ENCODE measurements at places on chromosomes 16 and 17.

- no peak for DNase-seq
Measured at GRCh38 chr17:76104140-76104895, 731 bp upstream of the EXOC7 start.

DNA sequence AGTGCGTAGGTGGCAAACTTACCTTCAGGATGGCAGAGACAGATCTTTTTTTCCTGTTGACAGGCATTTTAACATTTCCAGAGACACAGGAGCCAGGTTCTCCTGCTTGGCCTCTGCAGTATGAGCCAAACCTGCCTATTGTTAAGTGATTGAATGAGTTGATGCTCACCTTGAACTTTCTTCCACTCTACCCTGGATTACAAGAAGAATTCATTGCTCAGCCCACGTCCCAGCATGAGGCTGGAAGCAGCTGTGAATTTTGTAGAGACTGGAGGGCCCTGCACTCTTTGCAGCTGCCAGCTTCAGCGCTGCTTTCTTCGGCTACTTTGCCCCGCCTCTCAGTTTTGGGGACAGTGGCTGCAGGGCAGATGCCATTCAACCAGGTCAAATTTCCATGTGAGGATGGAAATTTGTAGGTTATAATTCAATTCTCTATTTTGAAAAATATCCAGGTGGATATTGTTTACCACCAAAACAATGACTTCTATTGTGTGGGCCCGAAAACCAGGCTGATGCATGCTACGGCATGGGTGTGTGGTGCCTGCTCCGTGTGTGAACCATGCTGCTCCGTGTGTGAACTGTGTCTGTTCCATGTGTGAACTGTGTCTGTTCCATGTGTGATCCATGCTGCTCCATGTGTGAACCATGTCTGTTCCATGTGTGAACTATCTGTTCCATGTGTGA is 75.2 kb upstream of the METTL9 start:
- DNase-seq: no peak

GRCh38 chr17:6666557-6666956 is 15.0 kb downstream of the C17orf100 start:
- no peak for DNase-seq

DNA sequence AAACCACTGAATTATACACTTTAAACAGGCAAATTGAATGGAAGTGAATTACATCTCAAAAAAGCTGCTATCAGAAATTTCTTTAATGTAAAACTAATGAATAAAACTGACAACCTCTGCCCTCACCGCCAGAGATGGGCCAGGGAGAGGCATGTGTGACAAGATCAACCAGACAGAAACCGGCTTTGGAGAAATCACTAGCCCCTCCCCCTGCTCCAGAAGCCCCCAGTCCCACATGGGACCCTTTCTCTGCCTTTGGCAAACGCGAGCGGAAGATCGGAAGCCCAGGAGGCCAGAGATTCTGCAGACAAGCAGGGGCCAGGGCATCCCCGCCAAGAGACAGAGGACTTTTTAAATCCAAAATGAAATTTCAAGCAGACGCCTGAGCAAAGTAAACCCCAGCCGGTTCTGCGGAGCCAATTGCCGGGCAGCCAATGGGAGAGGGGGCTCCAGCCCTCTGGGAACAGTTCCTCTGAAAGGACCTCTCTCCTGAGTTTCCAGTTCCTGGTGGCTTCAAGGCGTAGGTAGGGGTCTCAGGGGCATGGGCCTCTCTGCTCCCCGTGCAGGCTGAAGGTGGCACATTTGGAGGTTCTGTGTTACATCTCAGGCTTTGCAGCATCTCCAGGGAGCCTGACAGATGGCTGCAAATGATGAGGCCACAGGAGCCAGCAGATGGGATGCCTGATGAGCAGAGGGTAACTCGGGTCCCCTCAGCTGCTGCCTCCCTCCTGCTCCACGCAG is 118.1 kb downstream of the GSG1L start:
- no peak for DNase-seq

- no peak for DNase-seq
Measured at GRCh38 chr16:2331199-2331930, 9.2 kb downstream of the ABCA3 start.

DNA sequence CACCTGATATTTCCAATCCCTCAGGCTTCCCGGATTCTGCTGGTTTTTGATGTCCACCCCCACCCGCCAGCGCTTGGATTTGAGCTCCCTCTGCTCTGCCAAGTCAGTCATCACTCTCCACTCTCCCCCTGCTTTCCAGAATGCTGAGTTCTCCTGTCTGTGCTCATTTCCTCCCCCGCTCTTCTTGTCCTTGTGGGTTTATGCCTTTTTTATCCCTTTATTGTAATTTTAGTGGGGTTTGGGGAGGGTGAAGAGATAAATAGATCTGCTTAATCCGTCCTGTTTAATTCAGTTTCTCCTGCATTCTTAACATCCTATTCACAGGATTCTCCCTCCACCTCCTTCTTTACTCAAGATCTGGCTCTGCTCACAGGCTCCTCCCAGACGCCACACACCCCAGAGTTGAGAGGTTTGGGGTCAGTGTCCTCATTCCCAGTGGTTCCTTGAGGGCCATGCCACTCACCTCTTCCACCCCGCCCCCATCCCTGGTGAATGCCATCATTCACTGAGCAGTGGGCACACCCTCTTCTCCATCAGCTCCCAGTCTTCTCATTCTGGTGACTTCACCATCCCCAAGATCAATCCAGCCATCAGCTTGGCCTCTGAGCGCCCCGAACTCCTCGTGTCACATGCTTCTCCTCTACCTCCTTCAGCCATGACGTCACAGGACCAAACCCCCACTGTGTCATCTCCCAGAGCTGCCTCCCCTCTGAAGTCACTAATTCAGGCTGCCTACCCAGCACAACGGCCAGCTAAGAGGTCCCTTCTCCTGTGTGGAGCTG is 15.1 kb upstream of the GUCY2D start:
- no peak for DNase-seq

DNA sequence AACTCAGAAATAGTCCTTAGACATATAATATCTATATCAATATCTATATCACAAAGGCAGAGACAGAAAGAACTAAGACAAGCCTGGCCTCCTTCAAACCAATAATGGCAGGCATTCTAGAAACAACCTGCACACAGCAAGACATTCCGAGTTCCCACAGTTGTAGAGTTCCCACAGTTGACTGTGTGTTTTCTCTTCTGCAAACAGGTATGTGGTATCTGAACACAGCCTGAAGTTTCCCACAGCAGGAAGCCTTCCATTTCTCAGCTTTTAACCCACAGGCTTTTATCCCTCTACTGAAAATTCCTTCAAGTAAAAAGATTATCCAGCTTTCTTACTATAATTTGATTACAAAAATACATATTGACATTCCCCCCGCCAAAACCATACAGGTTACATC is 73.9 kb downstream of the ZZEF1 start:
- no peak for DNase-seq

- no peak for DNase-seq
Measured at GRCh38 chr17:80789356-80789902, 202.2 kb upstream of the CHMP6 start.

DNA sequence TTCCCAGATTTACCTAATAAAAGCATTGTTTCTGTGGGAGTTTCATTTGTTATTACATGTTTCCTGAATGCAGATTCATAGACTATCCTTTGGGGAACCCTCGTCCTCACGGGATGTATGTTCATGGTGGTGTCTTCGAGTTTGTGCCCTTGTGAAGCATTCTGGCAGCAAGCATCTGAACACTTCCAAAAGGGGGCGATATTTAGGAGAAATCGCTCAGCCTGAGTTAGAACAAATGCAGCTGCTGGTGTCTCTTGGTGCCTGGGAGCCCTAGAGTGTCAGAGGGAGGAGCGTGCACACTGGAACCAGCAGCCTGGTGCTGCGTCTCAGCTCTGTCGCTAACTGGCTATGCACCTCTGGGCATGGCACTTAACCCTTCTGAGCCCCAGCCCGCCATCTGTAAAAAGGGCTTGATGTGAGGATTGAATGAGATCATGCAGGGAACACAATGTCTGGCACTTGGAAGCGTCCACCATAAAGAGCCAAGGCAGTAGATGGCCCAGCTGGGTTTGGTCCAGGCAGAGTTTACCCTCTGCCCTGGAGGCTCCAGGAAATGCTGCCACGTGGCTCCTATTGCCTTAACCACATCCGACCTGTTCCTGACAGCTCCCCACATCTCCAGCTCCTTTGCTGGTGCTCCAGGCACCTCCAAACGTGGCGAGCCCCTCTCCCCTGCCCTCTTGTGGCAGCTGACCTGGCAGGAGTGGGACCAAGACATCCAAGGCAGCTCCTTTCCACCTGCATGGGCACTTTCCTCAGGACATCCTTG is 25.0 kb upstream of the C16orf78 start:
- DNase-seq: no peak

GRCh38 chr17:55758171-55758570 is 7.3 kb downstream of the PCTP start:
- DNase-seq: no peak

GRCh38 chr16:30777591-30778297 is 9.3 kb downstream of the ZNF629 start:
- no peak for DNase-seq

DNA sequence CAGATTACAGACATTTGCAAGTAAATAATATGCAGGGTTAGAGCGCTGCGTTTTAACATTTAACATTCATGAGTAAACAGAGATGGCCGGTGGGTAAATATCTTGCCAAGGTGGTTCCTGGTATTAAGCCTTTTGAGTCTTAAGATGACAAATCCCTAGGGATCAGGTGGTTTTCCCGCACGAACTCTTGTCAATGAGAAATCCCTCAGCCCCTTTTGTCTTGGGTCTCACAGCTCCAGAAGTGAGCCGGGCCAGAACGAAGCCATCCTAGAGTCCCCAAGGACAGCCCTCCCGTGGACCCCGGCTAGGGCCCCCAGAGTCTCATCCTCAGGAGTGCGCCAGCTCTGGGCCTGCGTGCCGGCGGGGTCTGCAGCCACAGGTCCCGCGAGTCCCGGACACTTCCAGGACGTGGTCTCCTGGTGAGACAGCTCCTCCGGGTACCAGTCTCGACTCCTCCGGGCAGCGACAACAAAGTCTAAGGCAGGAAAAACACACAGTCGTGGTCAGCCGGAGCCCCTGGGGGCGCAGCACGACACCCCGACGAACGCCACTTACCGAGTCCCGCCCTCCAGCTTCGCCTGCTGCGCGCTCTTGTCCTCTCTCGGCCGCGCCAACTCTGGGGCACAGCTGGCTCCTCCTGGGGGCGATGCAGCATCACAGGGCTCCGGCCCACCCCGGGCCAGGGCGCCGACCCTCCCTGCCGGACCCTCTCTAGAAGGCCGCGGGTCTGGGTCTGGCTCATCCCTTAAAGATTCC is 13.3 kb downstream of the MIS12 start:
- DNase-seq: no peak

GRCh38 chr16:54248863-54249710 is 37.5 kb downstream of the IRX3 start:
- no peak for DNase-seq

DNA sequence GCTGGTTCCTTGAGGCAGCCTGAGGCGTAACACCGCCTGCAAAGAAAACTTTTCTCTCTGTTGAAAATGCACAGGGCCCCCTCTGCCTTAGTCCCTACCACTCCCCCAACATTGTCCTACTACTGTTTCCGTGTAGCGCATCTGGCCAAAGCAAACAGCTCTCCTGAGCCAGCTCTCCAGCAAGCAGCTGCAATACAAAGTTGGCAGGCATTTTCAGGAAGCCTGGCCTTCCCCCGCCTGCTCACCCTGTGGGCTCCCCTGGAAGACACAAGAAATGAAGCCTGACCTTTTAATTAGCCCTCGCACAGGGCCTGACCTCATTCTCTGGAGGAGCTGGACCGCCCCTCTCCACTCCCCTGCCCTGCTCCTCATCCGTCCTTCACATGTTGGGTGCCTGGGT is 66.7 kb downstream of the SOX9 start:
- DNase-seq: no peak

GRCh38 chr17:753418-753817 is 1.4 kb upstream of the GEMIN4 start:
- no peak for DNase-seq

DNA sequence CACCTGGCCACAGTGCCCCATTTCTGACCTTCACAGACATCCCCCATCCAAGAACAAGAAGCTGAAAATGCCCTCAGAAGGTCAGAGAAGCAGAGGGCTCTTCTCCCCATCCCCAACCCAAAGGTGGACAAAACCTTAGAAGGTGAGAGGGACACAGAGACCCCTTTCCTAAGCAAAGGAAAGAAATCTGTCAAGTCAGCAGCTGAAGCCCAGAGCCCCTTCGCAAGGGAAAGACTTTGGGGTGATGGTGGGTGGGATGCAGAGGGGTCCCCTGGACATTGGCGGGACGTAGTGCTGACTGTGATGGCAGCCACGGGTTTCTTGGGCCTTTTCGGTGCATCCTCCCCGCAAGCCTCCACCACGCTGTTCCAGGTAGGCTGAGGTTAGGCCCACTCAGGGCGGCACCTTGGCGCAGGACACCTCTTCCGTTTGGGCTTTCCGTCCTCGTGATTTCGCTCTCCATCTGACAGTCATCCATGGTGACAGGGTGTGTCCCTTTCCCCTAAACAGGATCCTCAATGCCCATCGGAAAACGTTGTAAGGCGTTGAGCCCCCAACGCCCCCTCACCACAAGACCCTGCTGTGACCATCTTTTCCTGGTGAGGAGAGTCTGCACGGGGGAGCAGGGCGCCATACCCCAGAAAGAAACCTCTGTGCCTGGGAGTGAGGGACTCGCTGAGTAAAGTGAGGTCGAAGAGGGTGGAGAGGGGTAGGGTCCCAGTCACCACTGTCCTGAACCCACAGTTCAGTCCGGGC is 10.7 kb upstream of the GSDMA start:
- DNase-seq: no peak

GRCh38 chr17:40903129-40903847 is 18.2 kb upstream of the KRT20 start:
- DNase-seq: no peak

DNA sequence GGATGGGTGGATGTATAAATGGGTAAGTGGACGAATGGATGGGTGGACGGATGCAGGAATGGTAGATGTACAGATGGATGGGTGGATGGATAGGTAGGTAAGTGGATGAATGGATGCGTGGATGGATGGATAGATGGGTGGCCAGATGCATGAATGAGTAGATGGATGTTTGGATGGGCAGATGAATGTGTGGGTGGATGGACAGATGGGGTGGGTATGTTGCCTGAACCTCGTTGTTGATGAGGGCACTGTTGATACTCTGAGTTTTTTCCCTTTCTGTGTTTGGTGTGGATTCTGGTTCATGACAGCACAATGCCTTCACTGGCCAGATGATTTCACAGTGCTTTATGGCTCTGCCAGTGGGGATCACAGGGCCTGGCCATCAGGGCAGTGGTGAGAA is 208.3 kb downstream of the NPIPB11 start:
- no peak for DNase-seq

All from NCI-H2081 treated with DMSO at 0.1 percent for 48 hours (cell line).